ENCODE measurements at places on chromosomes 7 and 10.

- DNase-seq: no peak
These were observed 130.8 kb downstream of the MDFIC start for GRCh38 chr7:115052706-115053105.

- DNase-seq: no peak
These were observed 40.5 kb downstream of the COBL start for GRCh38 chr7:51276091-51276605.

DNA sequence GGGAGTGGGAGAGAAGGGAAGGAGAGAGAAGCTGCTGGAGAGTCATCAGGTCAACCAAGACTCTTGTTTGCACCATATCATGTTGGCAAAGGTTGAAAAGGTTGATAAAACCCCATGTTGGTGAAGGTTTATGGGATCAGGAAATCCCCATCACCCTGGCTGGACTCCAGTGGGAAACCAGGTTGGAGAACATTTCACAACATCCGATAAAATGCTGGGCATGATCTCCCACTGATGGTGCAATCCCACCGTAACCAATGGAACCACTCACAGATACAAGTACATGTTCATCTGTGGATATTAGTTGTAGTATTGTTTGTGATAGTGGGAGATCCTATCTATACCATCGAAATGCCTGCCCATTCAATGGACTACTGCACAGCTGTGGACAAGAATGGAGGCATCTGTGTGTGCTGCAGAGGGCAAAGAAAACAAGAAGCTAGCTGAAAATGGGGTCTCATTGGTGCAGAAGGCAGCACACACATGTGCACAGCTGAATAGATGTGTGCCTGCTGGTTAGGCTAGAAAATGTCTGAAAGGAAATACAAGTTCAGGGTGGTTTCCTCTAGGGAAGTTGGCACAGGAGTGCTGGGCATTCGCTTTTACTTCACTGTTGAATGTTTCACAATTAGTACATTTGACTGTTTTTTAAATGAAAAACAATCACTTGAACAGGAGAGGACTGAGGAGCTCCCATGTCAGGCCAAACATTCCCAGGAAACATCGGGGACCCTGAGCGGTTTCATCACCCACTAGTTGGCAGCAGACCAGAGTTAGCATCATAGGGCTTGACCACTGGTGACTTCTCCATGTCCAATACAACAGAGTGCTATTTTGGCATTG lies 80.4 kb upstream of the MGMT start:
- no peak for DNase-seq

GRCh38 chr7:101075646-101076045 lies 9.6 kb upstream of the TRIM56 start:
- DNase-seq: no peak

GRCh38 chr7:138776166-138776833 lies 21.5 kb upstream of the TMEM213 start:
- DNase-seq: no peak

- DNase-seq: peak; percentile 50
These were observed at the start of gene EPHB6 for GRCh38 chr7:142854372-142855113. Gene EPHB6, plus strand, starts transcription at chr7:142855076. Its CDS starts 8,152 bp downstream, at chr7:142863228.

GRCh38 chr10:52644373-52645186 lies 128.0 kb downstream of the MBL2 start:
- no peak for DNase-seq

Measured in activated T-helper 1 cell treated with anti-CD3 and anti-CD28 coated beads, Interleukin-2, amount 50 U/mL, for 16 hours (primary cell).